CD4-positive, alpha-beta T cell treated with Interleukin-17A for 1 hour (primary cell): ENCODE measurements at places on chromosomes 12 and 14.

DNA sequence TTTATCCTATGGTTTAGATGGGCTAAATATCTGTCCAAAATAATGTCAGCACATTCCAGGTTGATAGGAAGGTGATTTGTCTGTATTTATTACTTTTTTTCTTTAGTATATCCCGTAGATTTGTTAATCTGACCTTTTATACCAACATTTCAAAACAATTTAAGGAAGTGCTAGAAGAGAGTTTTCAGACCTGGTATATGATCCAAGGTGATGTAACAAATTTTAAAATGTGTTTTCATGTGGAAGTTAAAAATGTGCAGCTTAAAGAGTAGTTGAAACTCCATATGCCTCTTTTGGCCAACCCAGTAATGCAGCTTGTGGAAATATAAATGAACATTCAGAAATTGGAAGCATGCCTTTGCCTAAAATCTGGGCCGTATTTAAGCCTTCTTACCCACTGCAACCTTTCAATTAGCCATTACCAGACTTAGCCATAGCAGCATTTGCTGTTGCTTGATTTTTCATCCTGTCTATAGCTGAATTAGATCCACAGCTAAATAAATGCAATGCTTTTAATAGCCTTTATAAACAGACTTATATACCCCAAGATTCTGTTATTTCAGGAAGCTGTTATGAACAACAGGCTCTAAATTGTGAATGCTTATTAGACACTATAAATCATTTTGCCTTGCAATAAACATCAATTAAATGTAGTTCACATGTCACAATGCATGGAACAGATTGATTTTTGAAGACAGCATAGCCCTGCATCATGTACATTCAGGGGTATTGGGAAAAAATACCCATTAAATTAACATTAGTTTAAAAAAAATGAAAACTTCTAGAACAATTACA lies 271.2 kb downstream of the PDZRN4 start:
- DNase-seq = no peak

GRCh38 chr14:88470542-88471440 lies 84.0 kb downstream of the PTPN21 start:
- DNase-seq = no peak

- DNase-seq = no peak
Measured at GRCh38 chr14:64692986-64693809, 11.0 kb upstream of the PLEKHG3 start.

DNA sequence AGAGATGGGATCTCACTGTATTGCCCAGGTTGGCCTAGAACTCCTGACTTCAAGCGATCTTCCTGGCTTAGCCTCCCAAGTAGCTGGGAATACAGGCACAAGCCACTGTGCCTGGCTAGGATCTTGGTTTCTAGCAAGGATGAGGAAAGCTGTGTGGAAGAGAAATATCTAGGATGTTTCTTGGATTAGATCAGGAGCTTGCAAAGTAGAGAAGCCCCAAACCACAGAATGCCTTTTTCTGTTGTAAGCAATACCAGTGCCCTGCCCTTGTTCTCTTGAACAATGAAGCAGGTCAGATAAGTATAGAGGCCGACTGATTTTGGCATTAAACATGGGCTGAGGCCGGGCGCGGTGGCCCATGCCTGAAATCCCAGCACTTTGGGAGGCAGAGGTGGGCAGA lies 44.3 kb upstream of the STRN3 start:
- no peak for DNase-seq

DNA sequence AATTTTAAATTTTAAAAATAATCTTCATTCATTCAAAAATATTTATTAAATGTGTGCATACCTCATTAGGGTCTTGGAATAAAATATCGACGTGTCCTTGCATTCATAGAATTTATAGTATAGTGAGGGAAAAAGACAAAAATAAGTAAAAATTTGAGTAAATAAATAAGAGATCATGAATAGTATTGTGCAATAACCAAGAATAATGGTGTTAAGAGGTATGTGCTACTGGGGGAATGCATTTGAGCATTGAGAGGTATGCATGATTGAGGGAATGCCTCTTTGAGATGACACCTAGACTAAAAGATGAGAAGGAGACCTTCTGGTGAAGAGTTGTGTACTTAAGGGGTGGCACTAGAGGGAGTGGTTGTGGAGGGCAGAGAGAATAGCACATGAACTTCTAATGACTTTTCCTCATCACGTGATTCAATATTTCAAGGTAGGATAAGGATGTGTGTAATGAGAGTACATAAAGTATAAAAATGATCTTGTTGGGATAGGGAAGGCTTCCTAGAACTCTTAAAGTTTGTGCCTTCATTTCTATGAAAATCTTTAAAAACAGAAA lies 18.8 kb upstream of the CATSPERB start:
- no peak for DNase-seq

- DNase-seq = no peak
Measured at GRCh38 chr12:8834230-8834629, 11.8 kb downstream of the A2ML1 start.

- no peak for DNase-seq
Measured at GRCh38 chr14:48333221-48333920, 658.0 kb upstream of the MDGA2 start.

- no peak for DNase-seq
Measured at GRCh38 chr14:103867523-103867953, 20.2 kb upstream of the PPP1R13B start.

GRCh38 chr12:6373022-6373787 lies 2.2 kb downstream of the SCNN1A start:
- DNase-seq = no peak

- no peak for DNase-seq
Measured at GRCh38 chr12:131264635-131265034, 310.9 kb downstream of the ADGRD1 start.

- no peak for DNase-seq
Measured at GRCh38 chr12:99605-100004, 33.0 kb downstream of the IQSEC3 start.

GRCh38 chr12:126286203-126286602 lies 1221.0 kb downstream of the AACS start:
- no peak for DNase-seq

GRCh38 chr12:34598851-34599529 lies 576.7 kb downstream of the ALG10 start:
- DNase-seq = no peak

GRCh38 chr14:34522496-34522895 lies 17.0 kb downstream of the EAPP start:
- no peak for DNase-seq
